ENCODE measurements at places on chromosomes 6 and 20.

DNA sequence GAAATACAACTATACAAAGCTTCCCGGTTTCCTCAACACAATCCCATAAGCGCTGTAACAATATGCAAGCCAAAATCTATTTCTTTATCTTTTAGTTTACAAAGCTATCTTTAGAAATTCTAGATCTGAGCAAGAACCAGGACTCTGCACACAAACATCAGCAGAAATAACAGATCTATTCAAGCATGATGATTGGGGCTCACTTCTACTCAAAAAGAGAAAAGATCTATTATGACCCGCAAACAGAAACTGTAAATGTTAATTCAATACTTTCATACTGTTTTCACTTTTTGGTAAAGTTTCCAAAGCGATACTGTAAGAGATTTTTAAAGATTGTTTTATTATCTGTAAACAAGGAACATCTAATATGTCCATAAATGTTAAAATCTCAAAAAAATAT, 86.6 kb downstream of the SESN1 start:
- DNase-seq = peak; percentile 44

- no peak for DNase-seq
Measured at GRCh38 chr6:11149551-11149950, 38.0 kb upstream of the ERVFRD-1 start.

DNA sequence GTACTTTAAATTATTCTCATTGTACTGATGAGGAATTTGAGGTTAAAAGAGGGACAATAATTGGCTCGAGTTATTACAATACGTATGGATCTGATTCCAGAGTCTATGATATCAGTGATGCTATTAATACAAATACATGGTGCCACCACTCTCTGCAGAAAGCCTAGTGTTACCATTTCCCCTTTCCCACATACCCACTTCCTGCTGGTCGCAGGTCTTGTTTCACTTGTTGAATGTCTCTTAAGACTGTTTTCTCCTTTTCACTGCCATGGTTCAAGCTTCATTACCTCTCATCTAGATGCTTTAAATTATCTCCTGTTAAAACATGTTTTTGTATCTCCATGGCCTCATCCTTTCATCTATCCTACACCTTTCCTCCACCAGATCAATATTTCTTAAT, 62.0 kb downstream of the FHL5 start:
- DNase-seq = peak; percentile 34

GRCh38 chr6:111663692-111664564, 58.2 kb upstream of the TRAF3IP2 start:
- DNase-seq = no peak

DNA sequence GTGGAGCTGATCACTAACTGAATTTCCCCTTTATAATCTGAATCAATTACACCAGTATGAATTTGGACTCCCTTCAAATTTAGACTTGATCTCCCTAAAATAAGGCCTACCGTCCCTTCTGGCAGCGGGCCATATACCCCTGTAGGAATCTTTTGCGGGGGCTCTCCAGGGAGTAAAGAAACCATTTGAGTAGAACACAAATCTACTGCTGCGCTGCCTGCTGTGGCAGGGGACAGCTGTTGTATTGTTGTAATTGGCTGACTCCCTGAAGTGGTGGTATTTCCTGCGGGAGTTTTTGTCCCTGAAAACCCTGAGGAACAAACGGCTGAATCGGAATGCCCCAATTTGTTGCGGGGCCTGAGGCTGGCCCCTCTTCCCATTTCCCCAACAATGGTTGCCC, 16.0 kb upstream of the PTCRA start:
- DNase-seq = no peak

- no peak for DNase-seq
Measured at GRCh38 chr6:121600389-121601168, 165.1 kb downstream of the GJA1 start.

GRCh38 chr6:22101163-22101562, 195.7 kb downstream of the PRL start:
- DNase-seq = no peak

DNA sequence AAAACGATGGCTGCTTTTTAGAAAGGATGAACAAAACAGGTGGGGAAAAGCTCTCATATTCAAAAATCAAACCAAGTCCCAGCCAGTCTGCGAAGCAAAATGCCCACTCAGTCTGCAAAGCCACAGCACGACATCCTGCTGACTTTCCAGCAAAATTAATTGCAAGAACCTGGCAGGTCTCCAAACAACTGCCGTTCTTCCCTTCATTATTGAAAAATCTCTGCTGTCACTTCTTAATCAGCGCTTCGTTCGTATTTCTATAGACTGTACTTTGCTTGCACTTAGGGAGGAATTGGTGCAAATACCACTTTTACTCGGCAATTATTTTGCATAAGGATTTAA, 222.4 kb downstream of the CBLN4 start:
- no peak for DNase-seq

DNA sequence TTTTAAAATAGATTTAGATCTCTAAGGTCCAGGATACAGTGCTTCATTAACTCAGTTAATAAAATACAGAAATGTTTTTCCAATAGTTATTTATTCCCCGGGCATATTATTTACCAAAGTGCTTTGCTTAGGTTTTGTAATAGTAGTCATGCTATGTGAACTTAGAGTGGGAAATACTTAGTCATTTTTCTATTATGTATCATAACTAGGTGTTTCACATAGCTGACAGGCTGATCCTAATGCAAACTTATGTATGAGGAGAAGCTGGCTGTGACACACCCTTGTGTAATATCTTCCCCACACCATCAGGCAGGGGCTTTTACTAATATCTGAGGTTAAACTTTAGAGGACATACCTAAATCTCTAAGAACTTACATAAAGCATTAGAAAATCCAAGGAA, 277.7 kb upstream of the RIMS1 start:
- DNase-seq = no peak

GRCh38 chr6:26556263-26557070, 18.3 kb downstream of the HMGN4 start:
- peak; percentile 89 for DNase-seq

GRCh38 chr6:138245751-138246150, 27.5 kb upstream of the PBOV1 start:
- no peak for DNase-seq

DNA sequence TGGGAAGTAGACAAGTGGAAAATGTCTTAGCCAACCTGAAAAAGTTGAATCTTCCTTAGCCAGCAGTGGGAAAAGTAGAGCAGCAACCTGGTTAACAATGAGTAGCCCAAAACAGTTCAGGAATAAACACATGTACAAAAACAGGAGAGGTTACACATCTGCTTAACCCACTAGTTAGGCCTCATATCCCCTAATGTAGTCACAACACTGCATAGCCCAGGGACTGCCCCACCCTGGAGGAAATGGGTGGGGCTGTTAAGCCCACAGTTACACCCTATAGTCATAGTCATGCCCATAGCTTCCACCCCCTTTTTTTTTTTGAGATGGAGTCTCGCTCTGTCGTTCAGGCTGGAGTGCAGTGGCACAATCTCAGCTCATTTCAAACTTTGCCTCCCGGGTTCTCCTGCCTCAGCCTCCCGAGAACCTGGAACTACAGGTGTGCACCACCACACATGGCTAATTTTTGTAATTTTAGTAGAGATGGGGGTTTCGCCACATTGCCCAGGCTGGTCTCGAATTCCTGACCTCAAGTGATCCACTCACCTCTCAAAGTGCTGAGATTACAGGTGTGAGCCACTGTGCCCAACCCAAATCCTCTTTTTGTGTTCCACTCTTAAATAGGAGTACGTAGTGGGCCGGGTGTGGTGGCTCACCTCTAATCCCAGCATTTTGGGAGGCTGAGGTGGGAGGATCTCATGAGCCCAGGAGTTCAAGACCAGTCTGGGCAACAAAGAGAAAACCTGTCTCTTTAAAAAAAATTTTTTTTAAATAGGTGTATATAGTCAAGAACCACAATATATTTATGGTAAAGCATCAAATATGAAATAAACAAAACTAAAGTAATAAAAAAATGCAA, 24.5 kb downstream of the ILRUN start:
- peak; percentile 94 for DNase-seq

GRCh38 chr6:37868447-37868825, 48.9 kb downstream of the ZFAND3 start:
- no peak for DNase-seq

DNA sequence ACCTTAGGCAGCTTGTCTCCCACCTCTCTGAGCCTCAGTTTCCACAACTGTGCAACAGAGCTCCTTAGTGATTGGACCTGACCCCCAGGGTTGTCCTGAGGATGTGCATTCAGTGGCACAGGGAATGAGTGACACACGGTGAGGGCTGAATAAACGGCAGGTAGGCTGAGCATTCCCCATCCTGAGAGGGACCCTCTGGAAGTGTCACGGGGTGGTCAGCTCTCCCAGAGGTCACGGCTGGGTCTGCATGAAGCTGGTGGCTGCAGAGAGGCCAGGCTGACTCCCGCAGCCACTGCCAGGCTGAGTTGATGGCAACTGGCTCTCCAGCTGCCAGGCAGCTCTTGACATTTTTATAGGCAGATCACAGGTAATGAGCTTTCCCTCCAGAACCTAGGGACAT, 42.5 kb downstream of the CD40 start:
- no peak for DNase-seq

DNA sequence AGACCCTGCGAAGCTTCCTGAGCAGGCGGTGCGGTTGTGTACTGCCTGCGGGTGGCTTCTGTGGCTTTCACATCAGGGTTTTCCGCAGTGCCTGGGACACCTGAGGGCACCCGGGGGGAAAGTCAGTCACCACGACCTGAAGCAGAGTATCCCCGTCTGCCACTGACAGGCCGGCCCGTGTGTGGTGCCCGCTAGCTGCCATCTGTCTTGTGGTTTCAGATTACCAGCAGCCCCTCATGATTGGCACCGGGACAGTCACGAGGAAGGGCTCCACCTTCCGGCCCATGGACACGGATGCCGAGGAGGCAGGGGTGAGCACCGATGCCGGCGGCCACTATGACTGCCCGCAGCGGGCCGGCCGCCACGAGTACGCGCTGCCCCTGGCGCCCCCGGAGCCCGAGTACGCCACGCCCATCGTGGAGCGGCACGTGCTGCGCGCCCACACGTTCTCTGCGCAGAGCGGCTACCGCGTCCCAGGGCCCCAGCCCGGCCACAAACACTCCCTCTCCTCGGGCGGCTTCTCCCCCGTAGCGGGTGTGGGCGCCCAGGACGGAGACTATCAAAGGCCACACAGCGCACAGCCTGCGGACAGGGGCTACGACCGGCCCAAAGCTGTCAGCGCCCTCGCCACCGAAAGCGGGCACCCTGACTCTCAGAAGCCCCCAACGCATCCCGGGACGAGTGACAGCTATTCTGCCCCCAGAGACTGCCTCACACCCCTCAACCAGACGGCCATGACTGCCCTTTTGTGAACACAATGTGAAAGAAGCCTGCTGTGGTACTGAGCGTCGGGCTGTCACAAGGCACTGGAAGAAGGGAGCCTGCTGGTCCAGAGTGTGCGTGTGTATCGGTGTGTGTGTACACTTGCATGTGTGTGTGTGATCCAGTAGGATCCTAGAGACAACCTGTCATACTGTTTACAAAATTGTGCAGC, 54.4 kb downstream of the GOPC start:
- peak; percentile 43 for DNase-seq

DNA sequence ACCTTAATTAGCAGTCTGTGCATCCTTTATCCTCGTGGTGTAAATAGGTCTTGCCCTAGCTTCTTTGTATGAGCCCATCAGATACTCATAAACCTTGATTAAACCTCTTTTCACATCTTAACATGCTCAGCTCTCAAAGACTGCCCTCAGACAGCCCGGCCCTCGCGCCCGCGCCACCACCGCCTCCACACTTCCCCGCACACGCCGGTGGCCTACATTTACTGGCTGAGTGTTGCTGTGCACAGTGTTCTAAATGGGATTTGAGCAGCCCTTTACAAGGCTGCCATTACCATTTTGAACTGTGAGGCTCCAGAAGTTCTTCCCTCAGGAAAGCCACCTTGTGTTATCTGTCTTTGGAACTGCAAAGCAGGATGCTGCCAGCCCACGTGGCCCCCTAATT, 63.0 kb upstream of the INSM1 start:
- no peak for DNase-seq

DNA sequence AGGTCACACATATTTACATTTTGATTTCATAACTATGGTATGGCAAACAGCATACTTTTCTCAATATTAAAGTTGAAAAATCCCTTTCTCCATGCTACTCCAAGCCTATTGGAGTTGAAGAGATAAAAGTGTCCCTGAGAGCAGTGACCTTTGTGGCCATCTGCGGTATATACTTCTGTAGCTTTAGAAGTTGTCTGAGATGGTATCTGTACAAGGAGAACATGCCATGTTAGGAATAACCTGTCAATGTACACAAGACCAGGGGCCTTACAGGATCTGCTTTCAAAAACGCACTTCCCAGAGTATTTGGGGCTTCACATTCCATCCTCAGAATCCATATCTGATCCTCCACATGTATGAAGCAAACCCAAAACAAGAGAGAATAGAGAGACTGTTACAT, 226.7 kb downstream of the MEI4 start:
- no peak for DNase-seq

DNA sequence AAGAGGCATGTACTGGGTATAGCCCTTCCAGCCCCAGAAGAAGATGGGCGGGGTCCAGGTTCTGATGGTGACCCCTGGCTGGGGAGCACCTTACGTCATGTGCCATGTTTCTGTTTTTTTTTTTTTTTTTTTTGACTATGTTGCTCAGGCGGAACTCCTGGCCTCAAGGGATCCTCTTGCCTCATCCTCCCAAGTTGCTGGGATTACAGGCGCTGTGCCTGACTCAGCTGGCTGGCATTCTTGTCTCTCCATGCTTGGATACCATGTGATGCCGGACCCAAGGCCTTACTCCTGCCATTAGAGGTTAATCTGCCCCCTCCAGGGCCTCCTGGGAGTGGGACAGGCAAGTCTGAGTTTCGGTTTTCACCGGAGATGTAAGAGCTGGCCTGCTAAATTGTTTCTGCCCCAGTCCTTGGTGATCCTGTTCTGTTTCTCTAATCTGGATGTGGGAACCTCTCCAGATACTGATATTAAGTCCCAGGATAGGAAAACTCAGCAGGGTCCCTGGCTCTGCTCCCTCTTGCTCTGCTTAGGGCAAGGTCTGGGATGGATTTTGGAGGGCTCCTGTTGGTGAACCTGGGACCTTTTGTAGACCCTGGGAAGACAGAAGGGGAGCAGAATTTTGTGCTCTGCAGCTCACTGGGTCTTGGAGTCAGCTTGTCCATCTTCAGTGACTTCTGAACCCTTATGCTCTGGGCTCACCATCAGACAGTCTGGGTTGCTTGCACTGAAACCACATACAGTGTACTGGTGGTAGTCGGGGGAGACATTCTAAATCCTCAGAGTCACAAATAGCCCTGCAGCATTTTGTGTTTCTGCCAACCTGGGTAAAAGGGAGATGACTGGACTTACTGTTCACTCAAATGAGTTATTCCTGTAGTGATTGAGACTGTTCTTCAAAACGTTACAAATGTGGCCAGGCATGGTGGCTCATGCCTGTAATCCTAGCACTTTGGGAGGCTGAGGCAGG, 45.1 kb downstream of the PTK7 start:
- DNase-seq = no peak

GRCh38 chr6:162862462-162862861, 134.7 kb downstream of the PACRG start:
- no peak for DNase-seq

Data from GM12865 (cell line).